ENCODE measurements at places on chromosomes 7 and 10.

GRCh38 chr7:415646-416525 is 103.8 kb downstream of the PDGFA start:
- DNase-seq = no peak

DNA sequence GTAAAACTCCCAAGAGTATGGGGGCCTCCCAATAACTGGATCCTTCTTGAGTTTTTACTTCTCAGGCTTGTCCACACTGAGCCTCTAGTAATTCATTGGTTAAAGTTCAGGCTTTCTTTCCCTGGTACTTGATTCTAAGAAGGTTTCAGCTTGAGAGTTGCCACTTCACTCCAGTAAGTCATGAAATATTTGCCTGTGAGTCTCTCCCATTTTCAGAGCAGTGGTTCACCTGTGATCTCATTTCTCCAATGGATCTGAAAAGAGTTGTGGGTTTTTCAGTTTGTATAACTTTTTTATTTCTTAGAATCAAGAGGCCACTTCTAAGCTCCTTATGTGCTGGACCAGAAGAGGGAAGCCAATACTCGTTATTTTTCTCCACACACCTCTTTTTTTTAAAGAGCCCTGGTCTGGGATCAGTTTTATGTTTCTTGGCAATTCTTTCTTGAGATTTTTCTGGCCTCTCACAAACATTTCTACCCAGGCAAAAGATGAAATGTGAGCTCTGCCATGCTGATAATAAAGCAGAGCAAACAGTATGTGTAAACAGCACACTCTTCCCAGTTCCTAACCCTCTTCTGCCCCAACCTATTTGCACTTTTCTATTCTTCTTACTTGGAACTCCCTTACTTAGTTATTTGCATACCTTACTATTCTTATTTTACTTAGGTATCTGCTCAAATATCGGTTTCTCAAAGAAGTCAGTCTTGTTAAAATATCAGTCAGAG is 983.4 kb downstream of the CCSER2 start:
- no peak for DNase-seq

GRCh38 chr10:102411341-102412255 is 7.0 kb downstream of the PSD start:
- DNase-seq = peak; percentile 54

GRCh38 chr10:98249134-98249533 is 18.9 kb downstream of the LOXL4 start:
- DNase-seq = no peak

- DNase-seq = no peak
Measured at GRCh38 chr7:146176860-146177259, 60.3 kb downstream of the CNTNAP2 start.

- no peak for DNase-seq
Measured at GRCh38 chr10:74799721-74800221, 26.6 kb upstream of the KAT6B start.

GRCh38 chr7:18191862-18192625 is 164.4 kb upstream of the PRPS1L1 start:
- DNase-seq = no peak

DNA sequence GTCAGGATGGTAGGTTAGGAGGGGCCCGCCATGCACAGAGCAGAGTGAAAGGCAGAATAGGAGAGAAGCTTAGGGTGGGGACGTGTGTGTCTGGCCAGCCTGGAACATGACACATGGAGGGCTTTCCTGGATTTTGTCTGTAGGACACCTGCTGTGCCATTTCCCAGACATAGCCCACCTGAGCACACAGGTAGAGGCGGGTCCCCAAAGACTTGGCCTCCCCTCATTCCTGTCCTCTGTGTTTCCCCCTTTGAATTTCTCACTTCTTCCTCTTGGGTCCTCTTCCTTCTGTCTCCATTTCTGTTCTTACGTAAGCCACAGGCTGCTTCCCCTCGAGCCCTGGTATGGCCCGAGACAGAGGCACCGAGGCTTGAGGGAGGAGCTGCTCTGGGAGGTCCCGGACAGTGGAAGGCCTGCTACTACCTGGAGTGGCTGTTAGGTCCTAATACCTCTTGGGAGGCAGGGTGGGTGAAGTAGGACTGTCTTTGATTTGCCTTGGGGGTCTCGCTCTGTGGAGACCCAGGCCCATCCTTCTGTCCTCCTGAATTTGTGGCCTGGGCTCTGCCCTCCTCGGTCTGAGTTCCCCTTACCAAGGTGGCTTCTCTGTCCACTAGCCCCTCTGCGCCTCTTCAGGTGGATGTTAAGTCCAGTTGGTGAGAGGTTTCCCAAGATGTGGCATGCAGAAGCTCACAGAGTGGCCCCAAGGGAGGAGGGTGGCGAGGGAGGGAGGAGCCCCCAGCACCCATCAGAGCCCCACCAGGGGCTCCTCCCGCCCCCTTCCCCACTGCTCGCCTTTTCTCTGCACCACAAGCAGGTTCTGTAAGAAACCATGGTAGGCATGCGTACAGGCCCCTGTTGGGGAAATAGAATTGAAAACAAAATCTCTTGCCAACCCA is 5.5 kb downstream of the ZNF775 start:
- DNase-seq = no peak

- no peak for DNase-seq
Measured at GRCh38 chr10:96683710-96684109, 36.6 kb downstream of the PIK3AP1 start.

- DNase-seq = no peak
Measured at GRCh38 chr10:123703195-123703790, 37.1 kb downstream of the GPR26 start.

DNA sequence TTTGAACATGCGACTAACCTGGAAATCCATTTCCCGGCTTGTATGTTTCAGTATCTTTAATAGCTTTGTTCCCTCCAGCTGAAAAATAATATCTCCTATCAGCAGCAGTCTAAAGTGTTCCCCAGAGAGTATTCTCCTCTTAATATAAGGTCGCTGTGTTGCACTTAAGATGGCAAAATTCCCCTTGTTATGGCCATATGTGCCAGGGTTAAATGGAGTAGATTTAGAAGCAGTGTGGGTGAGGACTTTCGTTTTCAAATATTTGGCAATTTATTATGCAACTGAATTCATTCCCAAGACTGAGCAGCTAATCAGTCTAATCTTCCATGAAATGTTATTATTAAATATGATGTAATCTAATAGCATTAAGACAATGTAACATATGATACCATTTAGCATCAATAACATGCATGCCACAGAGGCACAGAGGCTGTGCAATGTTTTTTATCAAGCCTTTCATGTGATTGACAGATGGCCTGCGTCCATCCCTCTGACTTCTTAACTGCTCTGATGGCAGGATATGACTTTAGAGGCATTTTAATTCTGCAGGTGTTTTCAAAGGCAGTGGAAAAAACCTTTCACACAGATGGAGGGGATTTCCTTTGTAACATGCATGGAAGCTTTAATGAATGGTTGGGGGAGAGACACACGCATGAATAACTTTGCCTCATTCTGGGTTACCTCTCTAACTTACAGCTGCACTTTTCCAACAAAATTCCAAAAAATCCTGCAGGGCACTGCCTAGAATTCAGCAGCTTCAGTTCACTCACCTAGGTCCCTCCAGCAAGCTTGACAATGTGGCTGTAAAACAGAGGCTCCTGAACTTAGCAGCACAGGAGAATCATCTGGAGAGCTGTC is 55.1 kb upstream of the ZPBP start:
- DNase-seq = no peak

- DNase-seq = no peak
Measured at GRCh38 chr10:7045891-7046599, 364.8 kb downstream of the SFMBT2 start.

DNA sequence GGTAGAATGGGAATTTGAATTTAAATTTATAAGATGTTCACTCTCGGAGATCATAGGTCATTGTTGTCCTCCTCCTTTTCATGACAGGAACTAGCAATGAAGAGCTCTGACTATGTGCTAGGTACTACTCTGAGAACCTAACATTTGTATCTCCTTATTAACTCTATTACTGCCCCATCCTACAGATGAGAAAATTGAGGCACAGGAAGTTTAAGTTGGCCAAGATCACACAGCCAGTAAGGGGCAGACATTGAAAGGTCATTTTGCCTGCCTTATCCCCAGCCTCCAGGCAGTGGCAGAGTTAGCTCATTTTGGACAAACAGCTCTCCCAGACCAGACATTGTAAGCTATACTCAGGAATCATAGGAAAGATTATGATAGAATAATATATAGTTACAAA is 6.0 kb downstream of the SRGN start:
- no peak for DNase-seq

DNA sequence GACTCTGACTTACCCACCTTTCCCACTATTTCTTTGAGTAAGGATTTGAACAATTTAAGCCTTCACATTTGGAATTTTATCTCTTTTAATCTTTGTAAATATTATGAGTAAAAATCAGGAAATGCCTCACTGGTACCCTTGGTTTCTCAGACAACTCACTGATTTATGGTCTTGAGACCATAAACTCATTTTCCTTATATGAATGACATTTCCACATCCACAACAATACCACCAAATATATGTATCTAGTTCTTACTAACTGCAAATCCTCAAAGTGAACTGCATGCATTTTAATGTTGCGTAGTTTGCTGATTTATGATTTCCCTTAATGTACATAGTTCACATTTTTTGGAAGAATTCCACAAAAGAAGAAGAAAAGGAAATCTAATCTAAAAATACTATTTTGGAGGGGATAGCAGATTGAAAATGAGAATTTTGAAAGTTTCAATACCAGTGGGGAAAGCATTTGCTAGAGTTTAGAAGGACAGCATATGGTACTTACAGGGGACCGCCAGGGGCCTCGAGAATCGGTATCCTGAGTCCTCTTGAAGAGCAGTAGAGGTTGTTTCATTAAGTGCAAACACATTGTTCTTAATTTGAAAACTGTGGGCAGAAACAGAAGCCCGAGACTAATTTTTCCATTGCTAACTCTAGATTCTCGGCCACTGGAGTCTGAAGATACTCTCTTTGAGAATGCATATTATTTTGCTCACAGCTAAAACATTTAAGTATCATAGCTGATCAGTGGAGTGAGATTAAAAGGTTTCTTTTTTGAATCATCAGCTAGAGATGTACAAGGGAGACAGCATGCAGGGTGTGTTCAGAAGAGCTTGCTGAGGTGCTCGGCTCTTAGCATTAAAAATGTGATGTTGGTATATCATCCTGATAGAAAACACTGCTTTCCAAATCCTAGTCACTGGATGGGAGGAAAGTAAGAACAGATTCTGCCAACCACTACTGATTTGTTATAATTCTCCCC is 964.0 kb downstream of the GATA3 start:
- DNase-seq = no peak

Measured in activated CD8-positive, alpha-beta memory T cell treated with anti-CD3 and anti-CD28 coated beads, Interleukin-2, amount 50 U/mL, for 48 hours (primary cell).